ENCODE measurements at places on chromosomes 5 and 9. TPM values are rescaled to one million over a fixed set of nuclear protein-coding genes. Genes with fewer than 3 reads are reported as not detected.

The STC2 gene
- 0.72 TPM for total RNA-seq

The NIM1K gene
- total RNA-seq: 1.4 TPM

The DNAJB5 gene
- total RNA-seq: 1.0 TPM

The SLC6A19 gene
- not detected for total RNA-seq

The IFNA13 gene
- not detected for total RNA-seq

The SUSD3 gene
- total RNA-seq: 2.8 TPM

DNA sequence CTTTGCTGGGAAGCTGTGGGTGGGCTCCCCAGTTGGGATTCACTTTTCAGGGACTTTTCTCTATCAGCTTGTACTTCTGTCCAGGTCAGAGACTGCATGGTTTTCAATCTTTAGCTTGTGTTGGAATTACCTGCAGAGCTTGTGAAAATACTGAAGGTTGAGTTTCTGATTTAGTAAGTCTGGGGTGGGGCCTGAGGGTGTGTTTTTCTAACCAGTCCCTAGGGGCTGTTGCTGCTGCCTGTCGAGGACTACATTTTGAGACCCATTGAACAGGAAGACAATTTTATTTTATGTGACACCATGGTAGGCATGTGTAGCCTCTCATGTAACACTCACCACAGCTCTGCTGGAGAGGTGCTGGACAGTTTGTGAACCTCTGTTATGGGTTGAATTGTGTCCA is 14.7 kb upstream of the MLANA start:
- no peak for DNase-seq

GRCh38 chr5:1720396-1721110 is 79.1 kb downstream of the MRPL36 start:
- DNase-seq: no peak

DNA sequence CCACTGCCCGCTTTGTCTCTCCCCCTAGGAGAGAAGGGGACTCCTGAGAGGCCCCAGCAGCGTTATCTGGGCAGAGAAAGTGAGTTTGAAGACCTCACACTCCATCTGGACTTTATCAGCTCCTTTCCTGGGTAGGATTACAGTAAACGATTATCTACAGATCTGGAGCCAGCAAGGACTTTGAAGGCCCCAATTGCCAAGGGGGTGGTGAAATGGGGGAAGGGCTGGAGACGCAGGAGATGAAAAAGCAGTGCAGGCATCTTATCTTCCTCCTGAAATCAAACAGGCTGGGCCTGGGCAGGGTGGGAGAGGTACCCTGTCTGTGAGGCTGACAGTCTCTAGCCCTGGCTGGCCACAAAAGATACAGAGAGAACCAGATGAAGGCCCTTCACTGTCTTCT is 105.8 kb upstream of the MSX2 start:
- no peak for DNase-seq

DNA sequence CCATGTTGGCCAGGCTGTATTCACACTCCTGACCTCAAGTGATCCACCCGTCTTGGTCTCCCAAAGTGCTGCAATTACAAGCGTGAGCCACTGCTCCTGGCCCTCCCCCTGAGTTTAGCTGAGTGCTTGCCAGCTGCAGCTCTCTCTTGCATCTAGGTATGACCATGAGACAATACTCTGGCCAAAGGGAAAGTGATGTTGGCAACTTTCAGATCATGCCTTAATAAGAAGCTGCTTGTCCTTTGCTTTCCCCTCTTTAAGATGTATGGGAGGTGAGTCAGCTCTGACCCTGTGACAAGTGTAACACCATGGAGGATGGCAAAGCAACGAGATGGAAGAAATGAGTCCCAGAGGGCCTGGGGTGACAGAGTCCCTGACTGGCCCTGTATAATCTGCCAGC is 18.7 kb upstream of the DCAF12 start:
- no peak for DNase-seq

GRCh38 chr9:83501565-83501964 is 36.6 kb downstream of the FRMD3 start:
- no peak for DNase-seq

- DNase-seq: no peak
Measured at GRCh38 chr5:159359408-159359807, 29.1 kb upstream of the IL12B start.

DNA sequence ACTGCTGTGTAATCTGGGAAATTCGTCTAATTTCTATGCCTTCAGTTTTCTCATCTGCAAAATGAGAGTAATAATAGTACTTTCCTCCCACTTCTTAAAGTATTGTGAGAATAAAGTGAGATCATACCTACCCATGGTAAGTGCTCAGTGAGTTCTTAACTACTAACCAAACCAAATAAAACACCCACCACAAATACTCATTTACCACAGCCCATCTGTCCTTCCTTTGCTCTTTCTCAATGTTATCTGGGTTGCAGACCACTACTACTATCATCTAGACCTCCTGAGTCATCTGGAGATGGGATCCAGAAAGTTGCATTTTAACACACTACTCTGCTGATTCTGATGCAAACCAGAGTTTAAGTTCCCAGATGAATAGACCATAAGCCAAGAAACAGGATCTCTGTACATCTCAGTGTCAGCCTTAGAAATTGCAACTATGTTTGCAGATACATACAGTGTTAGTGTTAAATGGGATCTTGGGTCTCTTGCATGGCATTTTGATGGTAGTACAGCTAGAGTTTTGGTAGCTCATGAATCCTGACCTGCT is 105.4 kb upstream of the ATP10B start:
- no peak for DNase-seq

GRCh38 chr9:37369671-37370070 is 52.8 kb upstream of the GRHPR start:
- DNase-seq: no peak
